Cerebellar nuclear complex (tissue), 1 donor: ENCODE measurements at places on chromosomes 2 and 18.

GRCh38 chr2:168480356-168480755, 24.3 kb downstream of the CERS6 start:
- DNase-seq = no peak

DNA sequence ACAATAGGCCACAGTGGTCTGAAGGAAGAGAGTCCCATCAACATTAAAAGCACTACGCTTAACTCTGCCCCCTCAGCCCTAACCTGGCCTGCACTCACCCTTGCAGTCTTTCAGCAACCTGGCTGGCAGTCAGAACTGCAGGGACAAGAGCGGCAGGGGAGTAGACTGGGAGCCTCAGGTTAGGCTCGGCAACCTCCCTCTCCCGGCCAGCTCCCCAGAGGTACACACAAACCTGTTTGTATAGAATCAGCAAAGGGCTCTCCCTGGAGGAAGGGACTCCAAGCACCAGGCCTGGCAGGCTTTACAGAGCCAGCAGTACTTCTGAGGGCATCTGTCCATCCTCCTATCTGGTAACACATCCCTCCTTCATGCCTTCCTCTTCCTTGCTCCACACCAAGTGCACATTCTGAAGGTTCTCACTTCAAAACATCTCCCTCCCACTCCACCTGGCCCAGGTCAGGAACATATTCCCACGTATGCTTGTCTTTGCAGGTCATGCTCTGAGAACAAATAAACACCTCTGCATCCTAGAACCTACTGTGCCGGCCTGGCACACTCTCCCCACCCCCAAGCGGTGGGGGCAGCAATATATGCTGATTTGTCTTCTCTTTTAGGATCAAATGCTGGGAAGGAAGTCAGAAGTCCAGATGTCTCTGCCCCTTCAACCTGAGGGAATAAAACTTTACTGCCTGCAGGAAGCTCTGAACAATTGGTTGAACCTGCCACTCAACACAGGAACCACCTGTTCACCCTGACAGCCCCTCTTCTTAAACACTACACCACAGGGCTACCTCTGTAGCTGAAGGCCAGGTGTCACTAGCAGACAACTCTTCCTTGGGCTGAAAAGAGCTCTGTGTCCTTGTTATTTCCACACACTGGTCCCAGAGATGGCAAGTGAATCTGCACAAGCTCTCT, 12.6 kb upstream of the SFXN5 start:
- DNase-seq = no peak

- DNase-seq = no peak
These were observed 138.7 kb upstream of the AQP4 start for GRCh38 chr18:27004056-27004829.

DNA sequence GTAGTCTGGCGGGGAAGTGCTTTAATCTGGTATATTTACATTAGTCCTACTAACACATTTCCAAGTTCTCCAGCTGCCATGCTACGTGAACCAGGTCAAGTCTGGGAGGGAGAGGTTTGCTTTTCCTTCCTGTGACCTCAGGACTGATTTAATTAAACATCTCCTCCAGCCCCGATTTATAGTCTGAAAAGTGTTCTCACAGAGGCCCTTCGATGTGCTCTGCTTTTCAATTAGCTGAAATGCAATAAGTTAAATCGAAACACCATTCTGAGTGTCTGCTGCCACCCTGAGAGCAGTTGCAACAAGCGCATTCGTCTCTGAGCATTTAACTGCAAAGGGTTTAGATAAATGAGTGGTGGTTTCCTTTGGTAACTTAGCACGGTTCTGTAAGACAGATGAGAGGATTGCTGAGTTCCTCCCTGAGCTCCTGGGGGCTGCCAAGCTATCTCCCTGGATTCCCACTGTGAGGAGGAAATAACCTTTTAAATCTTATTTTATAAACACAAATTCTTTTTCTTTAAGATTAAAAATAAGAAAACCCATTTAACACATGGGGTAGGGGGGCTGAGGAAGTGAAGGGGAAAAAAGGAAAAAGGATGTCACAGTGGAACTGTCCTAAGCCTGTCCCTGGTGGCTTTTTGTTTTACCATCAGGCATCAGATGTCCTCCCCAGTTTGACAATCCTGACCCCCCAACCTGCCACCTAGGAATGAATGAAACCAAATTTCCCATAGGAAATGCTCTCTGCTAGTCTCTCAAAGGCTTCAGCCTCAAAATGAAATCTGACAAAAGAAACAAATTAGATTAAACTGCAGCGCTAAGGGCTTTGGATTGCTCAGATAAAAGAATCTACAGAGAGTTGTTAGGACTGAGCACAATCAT, 56.5 kb upstream of the CREB1 start:
- peak; percentile 9 for DNase-seq

- no peak for DNase-seq
These were observed 54.2 kb downstream of the NCAPH start for GRCh38 chr2:96389736-96390135.

DNA sequence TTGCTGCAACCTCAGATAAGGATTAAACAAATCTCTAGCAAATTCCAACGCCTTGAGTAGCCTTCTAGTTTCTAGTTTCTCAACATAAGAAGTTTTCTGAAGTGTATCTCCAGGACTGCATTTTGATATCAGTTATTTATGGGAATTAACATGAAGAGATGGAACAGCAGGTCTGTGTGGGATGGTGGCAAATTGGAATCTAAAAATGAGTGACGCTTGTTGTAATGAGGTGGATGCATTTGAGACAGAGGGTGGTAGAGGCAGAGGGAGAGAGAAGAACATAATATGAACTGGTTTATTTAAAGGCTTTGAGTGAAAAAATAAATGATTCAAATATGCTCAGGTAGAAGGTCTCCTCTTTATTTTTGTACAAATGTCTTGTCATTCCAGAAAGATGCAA, 446.8 kb upstream of the GCFC2 start:
- no peak for DNase-seq

DNA sequence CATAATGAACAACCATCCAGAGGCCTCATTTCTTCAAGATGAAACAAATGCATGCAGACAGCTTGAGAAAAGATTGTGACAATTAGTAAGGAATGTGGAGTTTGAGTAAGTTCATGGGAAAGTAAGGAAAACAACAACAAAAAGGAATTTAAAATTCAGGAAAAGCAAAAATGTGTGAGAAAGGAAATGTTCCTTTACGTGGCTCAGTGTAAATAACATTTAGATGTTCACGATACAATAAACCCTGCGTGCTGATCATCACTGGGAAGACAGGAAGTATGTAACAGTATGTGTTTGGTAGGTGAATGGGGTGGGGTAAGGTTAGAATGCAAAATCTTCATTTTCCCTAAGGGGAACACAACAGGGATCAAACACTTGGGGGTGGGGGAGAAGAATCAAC, 72.7 kb downstream of the TRIP12 start:
- no peak for DNase-seq

DNA sequence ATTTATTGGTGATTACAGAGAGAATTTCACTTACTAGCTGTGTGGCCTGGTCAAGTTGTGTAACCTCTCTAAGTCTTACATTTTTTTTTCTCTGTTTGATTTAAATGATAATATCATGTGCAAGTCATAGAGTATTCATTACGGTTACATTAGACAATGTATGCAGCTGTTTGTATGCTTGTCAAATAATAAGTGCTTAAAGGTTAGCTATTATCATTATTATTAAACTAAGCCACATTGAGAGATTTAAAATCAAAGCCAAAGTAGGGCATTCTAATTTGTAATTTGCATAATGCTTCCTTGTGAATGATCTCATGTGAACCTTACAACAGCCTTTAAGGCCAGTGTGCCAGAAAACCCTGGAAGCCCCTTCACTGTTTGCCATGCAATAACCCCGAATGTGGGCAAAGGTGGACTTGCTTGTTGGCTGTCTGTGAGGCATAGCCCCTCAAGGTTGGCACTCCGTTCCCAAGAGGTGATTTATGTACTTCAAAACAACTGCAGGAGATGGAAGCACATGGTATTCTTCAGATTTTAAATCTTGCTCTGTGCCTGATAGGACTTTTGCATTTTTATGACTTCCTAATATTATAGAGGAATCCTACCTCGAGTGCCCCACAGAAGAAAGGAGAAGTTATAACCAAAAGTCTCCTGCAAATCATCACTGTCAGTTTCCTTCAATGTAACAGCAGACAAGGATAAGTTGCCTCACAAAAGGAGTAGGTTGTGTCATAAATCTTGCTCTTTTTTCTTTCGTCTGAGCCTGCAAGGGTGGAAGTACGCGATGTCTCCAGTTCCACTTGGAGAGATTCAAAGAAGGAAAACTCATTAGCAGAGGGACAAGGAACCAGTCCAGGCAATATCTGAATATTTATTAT, 272.0 kb downstream of the TGIF1 start:
- DNase-seq = no peak

DNA sequence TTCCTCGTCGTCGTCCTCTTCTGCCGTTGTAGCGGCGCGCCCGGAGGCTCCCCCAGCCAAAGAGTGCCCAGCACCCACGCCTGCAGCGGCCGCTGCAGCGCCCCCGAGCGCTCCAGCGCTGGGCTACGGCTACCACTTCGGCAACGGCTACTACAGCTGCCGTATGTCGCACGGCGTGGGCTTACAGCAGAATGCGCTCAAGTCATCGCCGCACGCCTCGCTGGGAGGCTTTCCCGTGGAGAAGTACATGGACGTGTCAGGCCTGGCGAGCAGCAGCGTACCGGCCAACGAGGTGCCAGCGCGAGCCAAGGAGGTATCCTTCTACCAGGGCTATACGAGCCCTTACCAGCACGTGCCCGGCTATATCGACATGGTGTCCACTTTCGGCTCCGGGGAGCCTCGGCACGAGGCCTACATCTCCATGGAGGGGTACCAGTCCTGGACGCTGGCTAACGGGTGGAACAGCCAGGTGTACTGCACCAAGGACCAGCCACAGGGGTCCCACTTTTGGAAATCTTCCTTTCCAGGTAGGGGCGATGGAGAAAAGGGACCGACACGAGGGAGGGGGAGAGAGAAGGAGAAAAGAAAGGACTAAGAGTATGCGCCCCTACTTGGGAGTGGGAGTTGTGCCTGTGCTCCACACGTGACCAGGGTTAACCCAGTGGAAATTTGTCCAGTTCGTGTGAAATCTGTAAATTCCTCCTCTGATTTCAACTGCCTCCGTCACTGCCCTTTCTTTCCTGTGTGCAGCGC, 800 bp downstream of the HOXD13 start:
- DNase-seq = no peak
